ENCODE measurements at places on chromosomes 5 and 9. TPM values are rescaled to one million over a fixed set of nuclear protein-coding genes. Genes with fewer than 3 reads are reported as not detected.

- DNase-seq: no peak
Observed at GRCh38 chr5:157303667-157304327, 37.9 kb downstream of the CYFIP2 start.

DNA sequence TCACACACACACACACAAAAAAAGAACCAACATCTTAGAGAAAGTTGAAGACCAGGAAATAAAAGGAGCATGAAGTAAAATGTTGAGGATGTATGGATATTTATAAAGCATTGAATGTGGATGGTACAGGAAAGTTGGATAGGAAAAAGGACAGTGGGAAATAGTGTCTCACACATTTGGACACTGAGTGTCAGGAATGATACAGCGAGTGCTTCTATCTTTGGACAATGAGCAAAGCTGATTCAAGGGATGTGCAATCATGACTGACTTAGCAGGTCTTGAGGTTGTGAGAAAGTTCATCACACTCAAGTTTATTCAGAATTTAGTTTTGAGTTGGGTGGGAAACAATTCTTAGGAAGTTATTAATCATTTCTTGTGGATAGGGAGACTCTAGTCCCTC is 50.1 kb upstream of the SRP19 start:
- DNase-seq: no peak

DNA sequence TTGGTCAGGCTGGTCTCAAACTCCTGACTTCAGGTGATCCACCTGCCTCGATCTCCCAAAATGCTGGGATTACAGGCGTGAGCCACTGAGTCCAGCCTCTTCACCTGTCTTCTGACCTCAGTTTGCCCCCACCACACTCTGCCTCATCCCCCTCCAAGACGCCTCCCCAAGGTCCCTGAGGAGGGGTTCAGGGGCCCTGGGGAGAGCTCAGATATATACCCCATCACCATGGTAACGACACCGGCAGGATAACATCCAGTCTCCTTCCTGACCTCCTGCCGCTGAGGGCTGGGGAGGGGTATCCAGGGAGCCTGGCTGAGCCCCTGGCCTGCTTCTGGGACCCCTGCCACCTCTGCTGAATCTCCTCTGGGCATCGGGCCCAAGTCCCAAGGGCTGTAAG is 19.7 kb upstream of the PSD2 start:
- no peak for DNase-seq

GDNF gene
- 0.82 TPM for total RNA-seq

Data from colonic mucosa (tissue), 4 donors.